ENCODE measurements at places on chromosomes 3 and 15.

GRCh38 chr3:12192173-12192572 is 33.5 kb upstream of the TIMP4 start:
- DNase-seq, result no peak

- DNase-seq, result no peak
Observed at GRCh38 chr3:88032245-88032644, 26.6 kb downstream of the CGGBP1 start.

DNA sequence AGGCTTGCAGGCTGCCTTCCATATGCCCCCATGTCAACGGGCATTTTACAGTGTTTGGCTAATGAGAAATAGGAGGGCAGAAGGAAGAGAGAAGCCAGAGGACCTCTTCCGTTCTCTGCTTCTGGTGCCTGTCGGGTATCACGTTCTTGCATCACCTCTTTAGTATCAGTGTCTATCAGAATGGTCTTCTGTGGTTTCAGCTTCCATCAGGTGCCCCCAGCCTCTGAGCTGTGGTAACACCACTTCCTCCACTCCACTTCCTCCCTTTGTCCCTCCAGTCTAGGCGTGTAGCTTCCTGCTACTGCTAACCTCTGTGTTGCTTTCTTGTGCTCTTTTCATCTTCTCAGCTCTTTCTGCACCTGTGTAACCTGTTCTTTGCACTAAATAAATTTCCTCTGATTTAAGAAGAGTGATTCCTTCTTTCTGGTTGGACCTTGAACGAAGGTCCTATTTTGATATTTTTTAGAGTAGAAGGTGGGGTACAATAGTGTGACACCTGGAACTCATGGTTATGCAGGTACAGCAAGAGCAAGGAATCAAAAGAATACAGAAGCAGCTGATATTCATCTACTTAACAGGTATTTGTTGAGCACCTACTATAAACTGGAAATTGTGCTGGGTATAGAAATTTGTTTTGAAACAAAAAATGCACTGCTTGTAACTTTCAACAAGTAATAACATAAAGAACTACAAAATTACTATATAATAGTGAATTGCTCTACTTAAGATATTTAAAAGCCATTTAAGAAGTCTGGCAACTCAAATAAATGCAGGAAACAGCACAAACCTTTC is 27.4 kb upstream of the FOXB1 start:
- no peak for DNase-seq

DNA sequence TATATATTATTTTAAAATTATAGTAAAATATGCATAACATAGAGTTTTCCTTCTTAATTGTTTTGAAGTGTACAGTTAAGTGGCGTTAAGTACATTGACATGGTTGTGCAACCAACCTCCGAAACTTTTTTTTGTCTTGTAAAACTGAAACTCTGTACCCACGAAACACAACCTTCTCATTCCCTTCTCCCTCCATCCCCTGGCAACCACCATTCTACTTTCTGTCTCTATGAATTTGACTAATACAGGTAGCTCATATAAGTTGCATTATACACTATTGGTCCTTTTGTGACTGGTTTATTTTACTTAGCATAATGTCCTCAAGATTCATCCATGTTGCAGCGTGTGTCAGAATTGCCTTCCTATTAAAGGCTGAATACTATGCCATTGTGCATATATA is 179.4 kb downstream of the SATB1 start:
- no peak for DNase-seq

DNA sequence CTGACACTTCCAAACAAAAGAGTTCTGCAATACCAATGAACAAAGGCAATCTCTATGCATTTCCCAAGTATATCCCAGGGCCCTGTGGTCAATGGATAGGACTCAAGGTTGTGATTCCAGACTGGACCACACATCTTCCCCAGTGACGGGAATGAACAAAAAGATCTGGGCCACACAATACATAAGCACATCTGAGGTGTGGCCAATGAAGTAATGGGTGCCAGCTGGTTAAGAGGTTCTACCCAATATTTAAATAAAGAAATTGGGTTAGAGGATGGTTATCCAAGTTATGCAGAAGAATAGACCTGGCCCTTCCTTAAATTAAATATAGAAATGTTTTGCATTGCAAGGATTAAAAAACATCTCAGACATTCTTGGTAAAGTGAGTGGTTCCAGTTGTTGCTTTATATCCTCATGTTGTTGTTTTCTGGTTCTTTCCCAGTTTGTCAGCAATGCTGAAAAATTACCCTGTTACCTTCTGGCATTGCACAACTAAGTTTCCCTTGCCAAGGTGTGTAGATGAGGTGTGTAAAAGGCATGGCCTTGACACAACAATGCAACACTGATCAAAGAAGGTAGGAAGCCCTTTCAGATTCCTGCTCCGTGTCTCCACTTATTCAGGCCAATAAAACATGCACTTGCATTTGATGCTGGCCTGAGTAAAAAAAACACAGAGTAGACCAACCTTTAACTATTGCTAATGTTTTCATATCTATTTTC is 86.5 kb downstream of the PRICKLE2 start:
- DNase-seq, result no peak
